Heart left ventricle (tissue), 16 donors: ENCODE measurements at places on chromosomes 1 and 21. TPM values are rescaled to one million over a fixed set of nuclear protein-coding genes. Genes with fewer than 3 reads are reported as not detected.

GRCh38 chr1:26351590-26352337 lies 2.2 kb downstream of the CRYBG2 start:
- no peak for DNase-seq

- DNase-seq = no peak
Observed at GRCh38 chr1:46800742-46801141, 1.9 kb downstream of the CYP4B1 start.

- no peak for DNase-seq
Observed at GRCh38 chr1:118563981-118564951, 379.2 kb upstream of the SPAG17 start.

DNA sequence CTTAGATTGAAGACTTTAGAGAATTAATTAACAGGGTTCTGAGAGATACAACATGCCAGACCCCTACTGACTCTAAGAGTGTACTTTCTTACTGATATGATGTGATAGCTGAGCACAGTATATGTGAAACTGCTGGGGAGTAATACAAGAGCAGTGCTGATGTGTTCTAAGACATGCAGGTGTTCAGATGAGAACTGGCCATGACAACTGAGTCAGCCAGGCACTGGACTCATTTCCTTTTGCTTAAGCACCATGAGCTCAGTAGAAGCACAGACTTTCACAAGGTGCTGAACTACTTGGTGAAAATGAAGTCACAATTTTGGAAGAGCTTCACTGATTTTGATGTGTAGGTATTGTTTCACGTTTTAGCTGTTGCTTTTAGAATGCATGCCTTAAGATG lies 15.9 kb upstream of the POGZ start:
- no peak for DNase-seq

GRCh38 chr1:23344987-23345472 lies 946 bp upstream of the HNRNPR start:
- no peak for DNase-seq

- DNase-seq = no peak
Observed at GRCh38 chr1:211133393-211133835, 534 bp downstream of the KCNH1 start.

DNA sequence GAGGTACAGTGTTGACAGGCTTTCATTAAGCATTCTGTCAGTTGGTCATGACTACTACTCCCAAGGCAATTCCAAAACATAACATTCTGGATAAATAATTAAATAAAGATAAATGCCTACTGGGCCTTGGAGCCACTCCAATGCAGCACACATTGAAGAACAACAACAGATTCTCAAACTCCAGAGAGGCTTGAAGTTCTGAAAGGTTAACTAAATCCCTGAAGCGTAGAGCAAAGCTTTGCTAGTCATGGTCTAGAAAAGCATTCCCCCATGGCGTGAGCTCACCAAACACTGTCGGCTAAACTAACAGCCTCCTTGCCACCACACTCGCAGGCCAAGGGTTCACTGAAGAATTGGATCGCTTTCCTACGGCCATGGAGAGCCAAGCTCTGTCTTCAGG lies 268.0 kb downstream of the ATG4C start:
- no peak for DNase-seq

GRCh38 chr1:44810101-44810761 lies 1.9 kb downstream of the BTBD19 start:
- no peak for DNase-seq

- no peak for DNase-seq
Observed at GRCh38 chr1:164671966-164672571, 113.1 kb downstream of the PBX1 start.

DNA sequence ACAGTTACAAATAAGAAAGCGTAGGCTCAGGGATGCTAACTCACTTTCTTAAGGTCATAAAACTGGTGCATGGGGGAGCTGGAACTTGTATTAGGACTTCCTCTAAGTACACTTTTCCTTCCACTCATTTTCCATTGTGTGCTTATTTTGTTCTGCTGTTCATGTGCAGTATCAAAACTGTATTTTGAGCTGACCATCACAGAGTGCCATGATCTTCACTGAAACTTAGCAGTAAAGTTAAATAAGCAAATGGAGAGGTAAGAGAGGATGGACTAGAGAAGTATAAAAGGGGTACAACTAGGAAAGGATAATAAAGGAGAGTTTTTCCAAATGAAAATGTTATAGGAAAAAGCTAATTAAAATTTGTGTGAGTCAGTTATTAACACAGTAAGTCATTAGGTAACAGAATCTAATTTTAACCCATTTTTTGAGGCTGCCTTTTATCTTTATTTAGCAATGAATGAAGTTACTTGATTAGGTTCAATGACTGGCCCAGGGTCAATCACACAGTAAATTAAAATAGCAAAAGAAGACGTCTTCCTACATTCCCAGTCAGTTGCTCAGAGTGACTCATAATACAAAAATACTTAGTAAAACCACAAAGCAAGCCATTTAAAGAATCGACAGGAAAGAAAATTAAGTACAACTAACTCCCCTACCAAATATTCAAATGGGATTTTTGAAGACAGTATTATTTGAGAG lies 165.8 kb upstream of the C1orf105 start:
- DNase-seq = no peak

GRCh38 chr1:211035821-211036380 lies 98.0 kb downstream of the KCNH1 start:
- DNase-seq = no peak

- DNase-seq = no peak
Observed at GRCh38 chr1:218823291-218823900, 350.3 kb upstream of the LYPLAL1 start.

DNA sequence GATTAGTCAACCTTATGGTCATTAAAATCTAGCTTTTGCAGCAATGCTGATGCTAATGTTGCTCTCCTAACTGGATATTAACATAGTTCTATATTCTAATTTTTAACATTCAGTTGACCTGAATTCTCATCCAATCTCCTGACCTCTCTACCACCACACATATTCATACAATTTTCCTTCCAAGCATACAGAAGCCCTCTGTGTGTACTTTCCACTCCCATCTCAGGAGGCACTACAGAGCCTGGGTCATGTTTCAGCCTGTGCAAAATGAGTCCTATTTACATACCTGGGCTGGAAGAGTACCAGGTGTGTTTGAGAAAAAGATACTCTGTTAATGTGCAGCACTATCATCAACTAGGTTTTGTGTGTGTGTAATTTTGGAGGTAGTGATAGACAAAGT lies 486.3 kb downstream of the NEGR1 start:
- no peak for DNase-seq

DNA sequence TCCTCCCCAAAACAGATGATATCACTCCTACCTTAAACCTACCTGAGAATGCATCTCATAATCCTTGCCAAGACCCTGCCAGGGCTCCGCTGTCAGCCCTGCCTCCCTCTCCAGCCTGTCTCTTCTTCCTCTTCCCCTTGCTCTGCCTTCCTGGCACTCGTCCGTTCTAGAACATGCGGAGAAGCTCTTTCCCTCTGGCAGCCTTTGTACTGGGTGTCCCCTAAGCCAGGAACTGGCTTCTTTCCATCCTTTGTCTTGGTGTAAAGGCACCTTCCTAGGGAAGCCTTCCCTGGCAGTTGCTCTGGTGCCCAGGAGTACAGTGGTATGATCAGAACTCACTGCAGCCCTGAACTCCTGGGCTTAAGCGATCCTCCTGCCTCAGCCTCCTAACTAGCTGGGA lies 36.1 kb downstream of the CTNNBIP1 start:
- no peak for DNase-seq

DNA sequence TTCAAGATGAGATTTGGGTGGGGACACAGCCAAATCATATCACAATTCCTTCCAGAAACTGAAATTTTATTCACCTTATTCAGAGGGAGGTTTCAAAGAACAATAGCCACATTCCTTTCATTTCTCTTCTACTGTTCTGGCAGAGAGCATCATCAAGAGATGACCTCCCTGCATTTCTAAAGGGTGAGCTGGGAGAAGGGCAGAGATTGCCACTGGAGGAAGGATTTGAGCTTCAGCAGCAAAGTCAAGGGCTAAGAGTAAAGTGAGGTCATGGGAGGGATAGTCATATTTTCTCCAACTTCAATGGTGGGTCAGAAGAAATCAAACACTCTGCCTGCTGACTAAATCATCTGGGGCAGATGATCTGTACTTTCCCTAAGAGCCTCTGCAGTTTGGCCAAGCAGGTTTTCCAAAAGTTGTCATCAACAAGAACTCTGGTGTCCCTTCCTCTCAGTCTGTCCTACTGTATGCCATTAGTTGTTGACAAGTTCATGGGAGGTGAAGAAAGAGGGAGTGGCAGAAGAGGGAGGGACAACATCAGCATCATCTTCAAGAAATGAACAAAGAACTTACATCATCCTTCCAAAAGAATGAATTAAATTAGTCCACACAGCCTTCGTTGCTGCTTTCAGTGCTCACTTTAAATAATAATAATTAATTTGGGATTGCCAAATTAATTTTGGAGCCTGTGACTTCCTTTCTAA lies 298.3 kb downstream of the ASTN1 start:
- no peak for DNase-seq

GRCh38 chr21:37381883-37382585 lies 15.5 kb downstream of the DYRK1A start:
- DNase-seq = no peak

- DNase-seq = no peak
Observed at GRCh38 chr21:44718093-44718492, 6.7 kb upstream of the TSPEAR start.

DNA sequence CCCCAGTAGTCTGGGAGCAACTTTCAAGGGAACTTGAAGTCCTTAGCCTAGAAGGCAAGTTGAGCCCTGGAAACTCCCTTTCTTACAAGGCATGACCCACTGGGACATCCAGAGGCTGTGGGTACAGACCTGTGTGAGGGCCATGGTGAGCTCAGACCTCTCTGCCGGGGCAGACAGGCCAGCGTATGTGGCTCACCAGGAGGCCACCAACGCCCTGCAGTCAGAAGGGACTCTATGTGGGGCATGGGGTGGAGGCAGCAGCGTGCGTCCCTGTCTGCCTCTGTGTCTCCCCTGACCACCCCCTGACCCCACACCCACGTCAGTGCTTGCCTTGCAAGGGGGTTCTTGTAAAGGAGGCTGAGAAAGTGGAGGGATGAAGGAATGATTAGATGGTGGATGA lies 10.8 kb downstream of the COQ8A start:
- no peak for DNase-seq

DNA sequence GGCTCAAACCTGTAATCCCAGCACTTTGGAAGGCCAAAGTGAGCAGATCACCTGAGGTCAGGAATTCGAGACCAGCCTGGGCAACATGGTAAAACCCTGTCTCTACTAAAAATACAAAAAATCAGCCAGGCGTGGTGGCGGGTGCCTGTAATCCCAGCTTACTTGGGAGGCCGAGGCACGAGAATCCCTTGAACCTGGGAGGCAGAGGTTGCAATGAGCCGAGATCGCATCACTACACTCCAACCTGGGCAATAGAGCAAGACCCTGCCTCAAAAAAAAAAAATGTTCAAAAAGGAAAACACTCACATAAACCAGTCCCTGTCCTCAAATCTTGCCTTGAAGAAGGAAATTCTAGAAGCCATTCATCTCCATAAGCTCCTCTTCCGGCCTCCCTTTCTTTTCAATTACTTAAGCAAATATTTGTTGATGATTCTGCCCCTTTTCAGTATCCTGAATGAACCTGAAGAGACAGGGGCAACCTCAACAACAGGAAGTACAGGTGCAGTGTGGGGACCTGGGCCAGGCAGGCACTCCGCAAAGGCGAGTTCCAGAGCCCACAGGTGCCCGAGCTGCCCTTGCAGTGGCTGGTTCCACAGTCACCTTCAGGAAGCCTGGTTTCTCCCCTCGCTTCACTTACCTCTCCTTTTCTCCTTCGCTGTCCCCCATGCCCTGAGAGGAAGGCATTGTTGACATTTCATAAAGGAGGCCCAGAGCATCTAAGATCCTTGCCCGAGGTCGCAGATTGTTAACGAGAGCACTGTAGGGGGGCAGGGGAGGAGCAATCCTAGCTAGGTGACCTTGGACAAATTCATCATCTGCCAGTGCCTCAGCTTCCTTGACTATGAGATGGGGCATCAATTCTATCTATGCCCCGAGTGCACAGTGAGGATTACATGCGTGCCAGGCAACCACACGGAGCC lies 8.9 kb upstream of the LEFTY1 start:
- no peak for DNase-seq

- DNase-seq = no peak
Observed at GRCh38 chr1:30335389-30335996, 387.9 kb downstream of the MATN1 start.

DNA sequence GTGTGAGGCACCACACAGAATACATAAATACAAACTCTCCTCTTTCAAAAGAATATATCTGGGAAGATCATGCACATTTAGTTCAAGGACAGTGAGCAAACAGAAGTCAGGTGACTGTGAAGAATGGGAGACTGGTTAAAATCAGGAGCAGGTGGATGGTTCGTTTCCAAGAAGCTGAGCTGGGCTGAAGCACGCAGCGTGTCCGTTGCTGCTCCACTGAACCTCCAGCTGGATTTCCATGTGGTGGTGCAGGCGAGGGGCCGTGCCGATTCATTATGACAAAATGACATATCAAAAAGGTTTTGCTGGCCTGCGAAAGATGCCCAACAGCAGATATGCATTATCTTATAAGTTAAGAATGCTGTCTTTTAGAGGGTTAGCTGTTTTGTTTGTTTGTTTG lies 66.0 kb downstream of the OLIG1 start:
- no peak for DNase-seq

- no peak for DNase-seq
Observed at GRCh38 chr1:228108742-228109072, 392 bp downstream of the MRPL55 start.

GRCh38 chr1:11527541-11528452 lies 48.8 kb downstream of the DISP3 start:
- DNase-seq = no peak

DNA sequence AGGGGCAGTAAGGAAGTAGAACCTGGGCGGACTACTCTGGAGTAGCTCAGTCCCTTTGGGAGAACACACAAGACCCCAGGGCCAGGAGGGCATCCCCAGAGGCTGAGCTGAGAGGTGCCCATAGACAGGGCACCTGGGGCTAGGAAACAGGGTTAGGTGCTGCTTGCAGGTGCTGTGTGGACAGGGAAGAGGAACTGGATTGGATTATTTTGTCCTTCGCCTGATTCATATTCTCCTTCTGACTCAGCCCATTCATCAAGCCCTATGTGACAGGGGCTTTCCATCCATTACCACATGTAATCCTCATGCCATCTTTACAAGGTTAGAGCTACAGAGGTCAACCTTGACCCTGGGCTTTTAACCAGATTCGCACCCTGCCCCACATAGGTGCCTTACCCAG lies 183.9 kb downstream of the C1orf94 start:
- no peak for DNase-seq

DNA sequence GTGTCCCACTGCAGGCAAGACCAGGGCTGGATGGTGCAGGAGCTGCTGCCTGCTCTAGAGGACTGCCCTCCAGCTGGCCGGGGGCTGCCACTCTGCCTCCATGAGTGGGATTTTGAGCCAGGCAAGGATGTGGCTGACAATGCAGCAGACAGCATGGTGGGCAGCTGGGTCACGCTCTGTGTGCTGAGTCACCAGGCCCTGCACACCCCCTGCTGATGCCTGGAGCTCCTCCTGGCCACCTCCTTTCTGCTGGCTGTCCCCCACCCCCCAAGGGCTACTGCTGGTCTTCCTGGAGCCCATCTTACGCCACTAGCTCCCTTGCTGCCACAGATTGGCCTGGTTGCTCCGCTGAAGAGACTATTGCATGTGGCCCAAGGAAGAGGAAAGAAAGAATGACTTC lies 3.9 kb upstream of the ZSCAN20 start:
- DNase-seq = no peak

The CR1 gene
- 1.7 TPM for total RNA-seq

The KCND3 gene
- total RNA-seq = 17.4 TPM

The SPATA21 gene
- total RNA-seq = not detected

The TLR5 gene
- total RNA-seq = 1.7 TPM

The ADORA1 gene
- total RNA-seq = 7.4 TPM

The FMO3 gene
- total RNA-seq = 2.5 TPM

The CIART gene
- total RNA-seq = 23.9 TPM

The CCDC30 gene
- total RNA-seq = 3.3 TPM

The SYNC gene
- total RNA-seq = 10.2 TPM

The DIRAS3 gene
- total RNA-seq = 22.1 TPM
